ENCODE measurements at places on chromosomes 1 and 21.
A peak's percentile ranks its signal among the peaks of the same experiment; 100 is the strongest.

DNA sequence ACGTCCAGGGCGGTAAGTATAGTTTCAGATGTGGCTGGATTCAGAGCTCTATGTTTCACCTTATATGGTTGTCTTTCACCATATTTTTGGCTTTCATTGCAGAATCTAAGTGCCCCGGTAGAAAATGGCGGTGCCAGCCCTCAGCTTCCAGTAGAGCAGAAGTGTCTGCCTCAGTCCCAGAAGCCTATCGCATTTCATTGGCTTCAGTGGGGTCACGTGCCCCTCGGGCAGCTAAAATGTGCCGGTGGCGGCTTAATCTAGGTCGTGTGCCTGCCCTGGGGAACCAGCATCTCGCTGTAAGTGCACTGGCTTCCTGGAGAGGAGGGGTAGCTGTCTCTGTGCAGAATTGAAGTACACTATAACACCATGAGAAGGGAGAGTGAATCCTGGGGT lies 107.4 kb upstream of the MAGI3 start:
- no peak for DNase-seq

DNA sequence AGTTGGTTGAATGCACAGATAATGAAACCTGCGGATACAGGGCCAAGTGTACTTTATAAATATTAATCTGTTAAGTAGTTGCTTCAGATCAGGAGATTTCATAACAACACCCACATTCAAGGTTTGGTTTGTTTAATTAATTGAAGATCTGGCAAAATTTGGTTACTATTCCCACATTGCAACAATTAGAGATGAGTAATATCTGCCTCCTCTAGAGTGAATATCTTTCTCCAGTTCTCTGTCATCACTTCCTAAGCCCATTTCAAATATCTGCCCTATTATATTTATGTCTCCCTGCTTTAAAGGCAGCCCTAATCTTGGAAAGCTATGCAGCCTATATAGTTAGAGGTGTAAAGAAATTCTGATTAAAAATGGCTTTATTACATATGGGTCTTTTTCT lies 61.4 kb downstream of the PPP2R5A start:
- DNase-seq: no peak

- DNase-seq: peak; percentile 65
These were observed 462 bp upstream of the TLCD4 start for GRCh38 chr1:95116580-95117206.

DNA sequence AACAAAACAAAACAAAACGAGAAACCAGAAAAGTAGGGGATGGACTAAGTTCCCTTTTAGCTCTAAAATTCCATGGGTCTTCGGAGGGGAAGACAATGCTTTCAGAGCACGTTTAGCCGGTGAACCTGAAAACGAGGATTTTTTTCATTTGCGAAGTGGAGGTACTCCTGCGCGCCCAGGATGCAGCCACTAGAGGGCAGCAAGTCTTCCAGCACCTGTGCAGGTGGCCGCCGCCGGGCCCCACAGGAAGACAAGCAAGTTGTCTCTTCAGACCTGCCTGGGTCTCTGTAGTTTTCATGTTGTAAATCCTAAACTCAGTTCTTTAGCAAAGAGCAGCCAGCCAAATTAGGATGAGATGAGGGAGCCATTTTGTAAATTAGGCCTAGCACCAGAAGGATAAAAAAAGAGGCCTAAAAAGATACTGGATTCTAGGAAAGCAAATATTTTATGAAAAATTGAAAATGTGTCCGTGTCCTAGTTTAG lies 17.7 kb upstream of the SNX27 start:
- peak; percentile 67 for DNase-seq

GRCh38 chr1:151325231-151325630 lies 2.0 kb downstream of the PI4KB start:
- DNase-seq: no peak

DNA sequence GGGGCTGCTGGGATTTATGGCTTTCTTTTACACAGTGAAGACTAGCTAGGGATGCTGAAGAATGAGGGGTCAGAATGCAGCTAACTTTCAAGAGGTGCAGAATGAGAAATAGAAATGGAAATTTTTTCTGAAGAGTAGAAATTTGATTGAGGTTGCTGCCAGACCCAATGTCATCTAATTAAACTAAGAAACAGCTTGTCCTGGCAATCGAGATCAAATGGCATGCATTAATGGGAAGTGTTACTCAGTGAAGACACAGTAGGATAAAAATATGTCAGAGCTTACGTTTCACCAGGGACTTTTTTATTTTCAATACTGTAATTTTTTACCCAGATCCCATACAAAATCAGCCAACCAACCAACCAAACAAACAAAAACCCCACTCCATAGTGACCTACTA lies 306.0 kb downstream of the GRIK1 start:
- no peak for DNase-seq

GRCh38 chr1:3675436-3675835 lies 23.1 kb downstream of the TP73 start:
- DNase-seq: no peak

- no peak for DNase-seq
These were observed 33.6 kb upstream of the DISP1 start for GRCh38 chr1:222781251-222781650.

DNA sequence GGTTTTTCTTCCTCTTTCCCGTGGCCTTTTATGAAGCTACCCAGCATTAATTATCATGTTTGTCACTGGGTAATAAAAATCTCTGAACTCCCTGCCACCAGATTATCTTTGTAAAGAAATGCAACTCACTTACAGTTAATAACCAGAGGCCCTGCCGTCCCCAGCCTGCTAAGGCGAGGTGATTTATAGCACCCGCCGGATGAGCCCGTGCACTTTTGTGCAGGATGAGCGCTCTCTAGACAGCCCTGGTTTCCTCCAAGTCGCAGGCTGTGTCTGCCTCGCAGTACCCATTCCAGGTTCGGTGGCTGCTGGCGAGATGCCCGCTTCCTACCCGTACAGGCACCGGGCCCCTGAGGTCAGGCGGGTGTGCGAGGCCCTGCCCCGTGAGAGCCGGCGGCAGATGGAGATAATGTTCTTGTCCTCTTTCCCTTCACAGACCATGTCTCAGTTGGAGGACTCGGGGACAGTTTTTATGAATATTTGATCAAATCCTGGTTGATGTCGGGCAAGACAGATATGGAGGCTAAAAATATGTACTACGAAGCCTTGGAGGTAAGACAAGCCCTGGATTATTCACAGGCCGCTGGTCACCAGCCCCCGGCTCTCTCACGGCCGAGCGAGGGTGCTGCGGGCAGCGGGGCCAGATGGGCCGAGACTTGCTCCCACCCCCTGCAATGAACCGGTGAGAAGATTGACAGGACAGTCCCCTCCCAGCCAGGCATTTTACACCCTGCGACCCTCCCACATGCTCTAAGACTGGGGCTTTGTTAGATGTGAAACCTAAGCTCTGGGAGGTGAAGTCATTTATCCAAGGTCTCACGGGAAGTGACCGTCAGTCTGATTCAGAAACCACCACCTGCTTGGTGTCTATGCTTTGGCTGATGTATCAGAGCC lies 28.5 kb upstream of the SELENON start:
- no peak for DNase-seq

DNA sequence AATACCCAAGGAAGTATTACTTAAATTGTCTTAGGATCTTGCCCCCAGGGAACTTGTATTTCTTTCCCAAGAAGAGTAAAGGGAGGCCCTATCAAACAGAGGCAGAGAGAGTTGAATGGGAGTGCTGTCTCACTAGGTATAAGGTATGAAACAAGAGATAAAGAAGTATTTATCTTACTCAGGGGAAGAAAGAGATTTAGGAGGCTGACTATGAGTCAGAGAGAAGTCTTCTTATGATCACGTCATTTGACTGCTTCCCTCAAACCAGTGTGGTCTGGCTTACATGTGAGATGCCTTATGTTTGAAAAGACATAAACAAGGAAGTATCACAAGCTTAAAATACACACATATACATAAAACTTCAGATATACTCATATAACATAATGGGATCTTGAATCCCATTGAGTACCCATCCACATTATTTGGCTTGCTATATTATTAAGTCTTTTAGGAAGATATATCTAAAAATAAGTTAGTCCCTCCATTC lies 29.6 kb downstream of the DUSP10 start:
- DNase-seq: no peak

- no peak for DNase-seq
These were observed at the start of gene COL16A1 for GRCh38 chr1:31703431-31704270. Gene COL16A1 (minus strand): TSS chr1:31704017. CDS start chr1:31702193, 1,824 bp downstream.

DNA sequence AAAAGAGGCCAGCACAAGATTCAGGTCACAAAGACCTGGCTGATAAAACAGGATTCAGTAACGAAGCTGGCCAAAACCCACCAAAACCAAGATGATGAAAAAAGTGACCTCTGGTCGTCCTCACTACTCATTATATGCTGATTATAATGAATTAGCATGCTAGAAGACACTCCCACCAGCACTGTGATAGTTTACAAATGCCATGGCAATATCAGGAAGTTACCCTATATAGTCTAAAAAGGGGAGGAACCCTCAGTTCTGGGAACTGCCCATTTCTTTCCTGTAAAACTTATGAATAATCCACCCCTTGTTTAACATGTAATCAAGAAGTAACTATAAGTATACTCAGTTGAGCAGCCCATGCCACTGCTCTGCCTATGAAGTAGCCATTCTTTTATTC lies 26.0 kb upstream of the FMO2 start:
- no peak for DNase-seq

DNA sequence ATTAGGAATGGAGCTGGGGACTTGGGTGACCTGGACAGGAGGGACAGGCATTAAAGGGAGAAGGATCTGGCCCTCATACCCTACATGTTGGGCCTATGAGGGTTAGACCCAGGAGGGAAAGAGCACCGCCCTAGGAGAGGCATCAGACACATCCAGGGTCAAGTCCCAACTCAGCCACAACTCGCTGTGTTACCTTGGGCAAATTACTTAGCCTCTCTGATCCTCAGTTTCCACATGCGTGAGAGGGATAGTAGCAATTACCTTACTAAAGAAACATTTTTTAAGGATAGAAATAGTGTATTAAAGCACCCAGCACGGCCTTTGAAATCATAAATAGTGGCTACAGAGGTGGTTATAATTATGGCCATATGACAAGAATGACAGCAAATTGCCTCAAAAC lies 20.1 kb upstream of the SELENON start:
- DNase-seq: no peak

DNA sequence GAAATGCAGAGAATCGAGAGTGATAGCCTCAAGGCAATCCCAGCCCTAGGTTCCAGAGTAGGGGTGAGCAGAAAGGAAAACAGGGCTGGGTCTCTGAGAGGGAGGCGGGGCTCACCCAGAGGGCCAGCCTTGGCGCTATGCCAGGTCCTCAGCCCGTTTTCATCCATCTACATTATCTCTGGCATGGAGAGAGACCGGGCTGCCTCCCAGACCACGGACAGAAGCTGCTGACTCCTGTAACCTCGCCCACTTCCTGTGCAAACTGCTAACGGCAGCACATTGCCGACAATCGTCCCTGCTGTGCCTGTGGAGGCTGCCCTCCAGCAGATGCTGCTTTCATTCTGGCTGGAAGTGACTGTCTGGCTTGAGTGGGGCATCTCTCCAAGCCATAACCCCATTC lies 569.1 kb downstream of the NPHP4 start:
- peak; percentile 56 for DNase-seq

- no peak for DNase-seq
These were observed 931.6 kb downstream of the NCAM2 start for GRCh38 chr21:21929789-21930188.

GRCh38 chr1:175192630-175193526 lies at the start of gene KIAA0040:
Gene KIAA0040 (minus strand): TSS chr1:175192776. CDS start chr1:175161013, 31,763 bp downstream.
- no peak for DNase-seq

GRCh38 chr1:19563324-19564097 lies 78.2 kb upstream of the CAPZB start:
- DNase-seq: no peak

- no peak for DNase-seq
These were observed 978 bp downstream of the PRDM15 start for GRCh38 chr21:41877901-41878830.

DNA sequence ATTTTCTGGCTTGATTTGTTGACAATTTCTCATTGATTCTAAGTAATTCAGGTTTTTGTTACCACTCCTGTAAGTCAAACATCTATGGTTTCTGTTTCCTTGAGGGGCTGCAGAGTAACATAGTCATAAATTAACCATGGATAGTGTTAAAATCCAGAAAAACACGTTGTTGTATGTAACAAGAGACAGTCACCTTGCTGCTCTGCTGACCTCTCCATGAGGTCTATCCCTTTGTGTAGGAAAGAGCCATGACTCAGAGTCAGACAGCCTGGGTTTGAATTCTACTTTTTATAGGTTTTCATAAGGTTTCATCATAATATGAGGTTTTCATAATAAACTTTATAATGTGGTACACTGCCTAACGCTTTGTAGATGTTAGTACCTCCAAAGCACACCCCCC lies 27.6 kb upstream of the NBL1 start:
- DNase-seq: no peak

GRCh38 chr1:246329900-246330299 lies 177.2 kb downstream of the SMYD3 start:
- DNase-seq: no peak

GRCh38 chr1:15717418-15718125 lies 18.5 kb upstream of the SLC25A34 start:
- no peak for DNase-seq

DNA sequence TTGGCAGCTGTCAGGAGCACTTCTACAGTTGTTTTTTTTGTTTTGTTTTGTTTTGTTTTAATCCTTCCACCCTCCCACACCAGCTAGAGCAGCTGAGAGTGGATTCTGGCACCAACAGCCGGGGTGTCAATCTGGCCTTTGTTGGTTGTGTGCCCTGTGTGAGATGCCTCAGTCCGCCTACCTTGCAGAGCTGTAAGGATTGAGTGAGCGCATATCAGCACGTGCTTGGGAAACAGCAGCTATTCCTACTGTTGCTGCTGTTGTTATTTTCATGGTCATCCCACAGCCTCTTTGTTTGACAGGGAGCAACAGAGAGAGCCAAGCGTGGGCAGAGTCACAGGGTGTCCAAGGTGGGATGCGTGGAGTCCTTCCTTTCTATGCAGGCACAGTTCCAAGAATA lies 50.4 kb downstream of the PGBD5 start:
- peak; percentile 29 for DNase-seq

GRCh38 chr1:27058966-27059669 lies 46.5 kb upstream of the TENT5B start:
- no peak for DNase-seq

DNA sequence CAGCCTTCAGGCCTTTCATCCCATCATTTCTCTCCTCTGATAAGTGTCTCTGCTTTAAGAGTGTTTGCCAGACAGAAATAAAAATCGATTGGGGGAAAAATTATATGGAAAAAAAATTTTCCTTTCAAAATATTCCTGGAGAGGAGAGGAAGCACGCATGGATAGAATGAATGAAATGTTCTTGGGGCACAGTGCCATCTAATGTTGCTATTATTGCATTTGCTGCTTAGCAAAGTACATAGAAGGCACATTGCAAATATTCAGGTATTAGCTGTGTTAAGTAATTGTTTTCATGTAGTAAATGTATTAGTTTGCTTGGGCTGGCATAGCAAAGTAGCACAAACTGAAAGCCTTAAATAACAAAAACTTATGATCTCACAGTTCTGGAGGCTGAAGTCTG lies 18.1 kb downstream of the B3GALT5 start:
- no peak for DNase-seq
